ENCODE measurements at places on chromosomes 7 and 10.
A peak's percentile ranks its signal among the peaks of the same experiment; 100 is the strongest.

DNA sequence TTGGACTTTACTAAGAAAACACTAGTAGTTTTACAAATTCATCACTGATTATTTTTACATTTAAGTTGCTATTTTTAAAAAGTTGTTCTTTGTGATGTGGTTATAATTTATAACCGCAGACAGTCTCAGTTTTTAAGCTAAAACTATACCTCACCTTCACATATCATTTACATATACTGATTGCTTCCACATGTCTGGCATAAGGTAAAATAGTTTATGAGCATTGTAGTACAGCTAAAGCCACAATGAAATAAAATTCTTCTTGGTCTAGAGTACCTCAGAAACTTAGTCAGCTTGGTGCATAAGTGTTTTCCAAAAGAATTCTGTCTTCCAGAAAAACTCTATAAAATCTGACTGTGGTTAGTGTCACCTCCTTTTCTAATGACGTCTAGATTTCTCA lies 13.0 kb downstream of the SEMA3A start:
- no peak overlapping the region for H3K4me3 ChIP-seq
- H3K36me3 ChIP-seq, result no peaks in the 10 kb centered on the region
- DNase-seq, result no peak
- H3K4me1 ChIP-seq, result no peaks in the 10 kb centered on the region
- H3K27ac ChIP-seq, result no peak overlapping the region
- H3K27me3 ChIP-seq, result no peaks in the 10 kb centered on the region

GRCh38 chr7:101985057-101985902 lies 167.9 kb downstream of the CUX1 start:
- H3K27ac ChIP-seq, result peak overlapping the region; percentile 20
- no peak for DNase-seq
- peaks cover 12% of the 10 kb centered on the region for H3K36me3 ChIP-seq
- H3K4me1 ChIP-seq, result peaks cover 35% of the 10 kb centered on the region
- no peak overlapping the region for H3K4me3 ChIP-seq
- no peaks in the 10 kb centered on the region for H3K27me3 ChIP-seq

DNA sequence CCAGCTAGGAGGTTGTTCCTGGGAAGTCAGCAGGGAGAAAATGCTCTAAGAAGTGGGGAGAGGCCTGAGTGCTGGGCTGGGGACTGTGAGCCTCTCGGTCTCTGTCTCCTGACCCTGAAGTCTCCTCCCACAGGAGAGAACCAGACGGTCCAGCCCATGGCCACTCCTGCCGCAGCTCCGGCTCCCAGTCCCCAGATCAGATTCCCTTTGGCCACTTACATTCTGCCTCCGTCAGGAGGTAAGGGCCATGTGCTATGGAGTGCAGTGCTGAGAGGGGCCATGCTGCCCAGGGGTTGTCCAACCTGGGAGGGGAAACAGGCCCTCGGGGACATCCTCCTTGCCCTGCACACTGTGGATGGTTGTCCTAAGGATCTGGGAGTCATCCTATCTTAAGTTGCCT lies 21.3 kb upstream of the ZNF467 start:
- H3K27ac ChIP-seq, result no peak overlapping the region
- H3K4me1 ChIP-seq, result peaks cover 4% of the 10 kb centered on the region
- no peak for DNase-seq
- no peak overlapping the region for H3K4me3 ChIP-seq

DNA sequence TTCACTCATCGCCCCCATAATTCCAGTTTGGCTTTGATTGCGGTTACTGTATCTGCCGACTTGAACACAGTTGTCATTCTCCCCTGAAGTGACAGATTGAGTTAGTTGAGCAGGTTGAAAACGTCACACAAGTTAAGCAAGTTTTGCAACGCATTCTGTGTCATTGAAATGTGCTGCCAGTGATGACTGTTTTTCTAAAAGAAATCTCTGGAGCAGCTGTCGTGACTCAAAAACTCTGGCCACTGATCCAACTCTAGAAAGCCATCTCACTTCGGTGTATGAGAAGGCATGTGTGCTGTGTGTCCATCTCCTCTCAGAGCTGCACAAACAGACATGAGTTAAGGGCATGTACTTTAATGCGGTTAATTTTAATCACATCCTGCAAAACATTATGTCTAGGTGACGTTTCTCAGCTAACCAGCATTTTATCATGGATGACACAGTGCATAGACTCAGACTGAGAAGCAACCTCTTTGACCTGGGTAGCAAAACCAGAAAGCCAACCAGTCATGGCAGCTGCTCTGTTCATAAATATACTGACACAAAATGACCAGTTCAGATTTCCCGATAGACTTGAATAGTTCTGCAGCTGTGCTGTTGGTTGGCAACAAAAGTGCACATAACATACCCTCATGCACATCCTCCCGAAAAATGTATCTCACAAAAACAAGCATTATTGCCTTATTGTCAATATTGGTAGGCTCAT lies 69.3 kb downstream of the CSTF2T start:
- H3K27ac ChIP-seq, result no peak overlapping the region
- no peaks in the 10 kb centered on the region for H3K36me3 ChIP-seq
- no peaks in the 10 kb centered on the region for H3K4me1 ChIP-seq
- peaks cover 7% of the 10 kb centered on the region for H3K27me3 ChIP-seq

GRCh38 chr7:43590862-43591557 lies 8.1 kb downstream of the STK17A start:
- peaks cover 84% of the 10 kb centered on the region for H3K4me1 ChIP-seq
- no peak for DNase-seq
- H3K4me3 ChIP-seq, result peak overlapping the region; percentile 45
- H3K27ac ChIP-seq, result peak overlapping the region; percentile 95

GRCh38 chr10:98980353-98980752 lies 255.3 kb downstream of the HPSE2 start:
- no peaks in the 10 kb centered on the region for H3K27me3 ChIP-seq
- DNase-seq, result no peak
- H3K4me1 ChIP-seq, result no peaks in the 10 kb centered on the region
- H3K4me3 ChIP-seq, result no peak overlapping the region
- H3K27ac ChIP-seq, result no peak overlapping the region

DNA sequence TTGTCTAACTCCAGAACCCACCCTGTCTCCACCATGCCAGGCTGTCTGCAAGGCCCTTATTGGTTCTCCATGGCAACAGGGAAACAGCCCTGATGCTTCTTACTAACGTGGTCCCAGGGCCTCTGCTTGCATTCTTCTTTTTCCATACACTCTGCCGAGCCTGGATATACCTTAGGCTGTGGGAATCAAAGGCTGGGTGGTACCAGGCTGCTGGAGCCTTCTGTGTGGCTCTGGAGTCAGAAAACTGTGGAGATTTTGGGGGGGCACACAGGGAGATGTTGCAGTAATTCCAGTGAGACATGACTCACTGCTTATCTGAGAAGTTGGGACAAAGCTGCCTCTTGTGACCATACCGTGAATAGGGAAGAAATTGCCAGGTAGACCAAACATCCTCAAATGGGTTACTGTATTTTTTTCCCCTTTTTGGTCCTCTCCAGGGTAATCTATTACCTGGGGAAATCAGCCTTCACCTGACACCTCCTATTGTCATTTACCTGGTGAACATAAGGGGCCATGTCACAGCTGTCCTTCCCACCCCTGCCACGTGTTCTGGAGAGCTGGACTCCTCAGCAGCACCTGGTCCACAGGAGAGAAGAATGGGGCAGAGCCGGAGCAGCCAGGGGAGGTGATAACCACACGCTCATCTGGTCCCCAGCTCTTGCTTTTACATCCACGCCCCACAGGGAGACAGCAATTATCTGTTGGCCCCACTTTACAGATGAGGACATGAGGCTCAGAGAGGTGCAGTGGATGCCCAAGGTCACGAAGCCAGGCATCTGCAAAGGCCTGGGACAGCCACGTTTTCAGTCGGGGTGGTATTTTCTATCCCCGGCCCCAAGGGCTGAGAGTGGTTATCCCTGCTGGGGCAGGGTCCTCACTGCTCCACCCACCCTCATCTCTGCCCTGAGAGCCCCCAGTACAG lies 4.6 kb downstream of the CHST3 start:
- H3K27me3 ChIP-seq, result peaks cover 36% of the 10 kb centered on the region
- no peaks in the 10 kb centered on the region for H3K36me3 ChIP-seq
- H3K4me3 ChIP-seq, result no peak overlapping the region
- no peak overlapping the region for H3K27ac ChIP-seq
- DNase-seq, result no peak
- peaks cover 50% of the 10 kb centered on the region for H3K4me1 ChIP-seq

GRCh38 chr7:2488681-2489080 lies 12.5 kb upstream of the GRIFIN start:
- no peak for DNase-seq
- no peak overlapping the region for H3K27ac ChIP-seq
- no peaks in the 10 kb centered on the region for H3K4me1 ChIP-seq
- H3K4me3 ChIP-seq, result no peak overlapping the region
- no peaks in the 10 kb centered on the region for H3K36me3 ChIP-seq

- H3K4me3 ChIP-seq, result no peak overlapping the region
- H3K36me3 ChIP-seq, result no peaks in the 10 kb centered on the region
- no peak overlapping the region for H3K27ac ChIP-seq
- no peak for DNase-seq
- peaks cover 74% of the 10 kb centered on the region for H3K27me3 ChIP-seq
Observed at GRCh38 chr7:157675427-157675927, 338.7 kb downstream of the DNAJB6 start.

GRCh38 chr10:51112013-51112412 lies 37.7 kb downstream of the PRKG1 start:
- H3K4me3 ChIP-seq, result no peak overlapping the region
- no peak overlapping the region for H3K27ac ChIP-seq
- DNase-seq, result no peak
- no peaks in the 10 kb centered on the region for H3K27me3 ChIP-seq
- no peaks in the 10 kb centered on the region for H3K4me1 ChIP-seq
- no peaks in the 10 kb centered on the region for H3K36me3 ChIP-seq

- DNase-seq, result no peak
- H3K27ac ChIP-seq, result no peak overlapping the region
- no peak overlapping the region for H3K4me3 ChIP-seq
Observed at GRCh38 chr10:129078346-129078745, 388.7 kb upstream of the MGMT start.

- no peaks in the 10 kb centered on the region for H3K36me3 ChIP-seq
- peak overlapping the region; percentile 45 for H3K27ac ChIP-seq
- H3K4me3 ChIP-seq, result no peak overlapping the region
- H3K4me1 ChIP-seq, result peaks cover 21% of the 10 kb centered on the region
- DNase-seq, result no peak
Observed at GRCh38 chr10:12644380-12645144, 295.2 kb downstream of the CAMK1D start.

DNA sequence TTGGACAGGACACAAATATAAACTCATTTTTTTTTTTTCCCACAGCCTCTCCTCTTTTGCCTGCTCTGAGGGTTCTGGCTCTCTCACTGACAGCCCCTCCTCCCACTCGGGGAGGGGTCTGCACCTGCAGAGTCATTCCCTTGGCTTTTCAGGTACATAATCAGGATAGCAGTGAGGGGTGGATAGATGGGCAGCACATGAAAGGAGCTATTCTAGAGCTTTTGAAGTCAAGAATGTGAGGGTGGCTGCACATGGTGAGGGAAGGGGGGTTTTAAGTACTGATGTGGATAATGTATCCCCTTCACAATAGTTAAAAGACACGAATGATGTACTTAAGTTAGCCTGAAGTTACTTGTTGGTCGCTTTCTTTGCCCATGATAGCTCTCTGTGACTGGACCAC lies 76.2 kb downstream of the CFAP58 start:
- H3K27ac ChIP-seq, result no peak overlapping the region
- H3K36me3 ChIP-seq, result no peaks in the 10 kb centered on the region

DNA sequence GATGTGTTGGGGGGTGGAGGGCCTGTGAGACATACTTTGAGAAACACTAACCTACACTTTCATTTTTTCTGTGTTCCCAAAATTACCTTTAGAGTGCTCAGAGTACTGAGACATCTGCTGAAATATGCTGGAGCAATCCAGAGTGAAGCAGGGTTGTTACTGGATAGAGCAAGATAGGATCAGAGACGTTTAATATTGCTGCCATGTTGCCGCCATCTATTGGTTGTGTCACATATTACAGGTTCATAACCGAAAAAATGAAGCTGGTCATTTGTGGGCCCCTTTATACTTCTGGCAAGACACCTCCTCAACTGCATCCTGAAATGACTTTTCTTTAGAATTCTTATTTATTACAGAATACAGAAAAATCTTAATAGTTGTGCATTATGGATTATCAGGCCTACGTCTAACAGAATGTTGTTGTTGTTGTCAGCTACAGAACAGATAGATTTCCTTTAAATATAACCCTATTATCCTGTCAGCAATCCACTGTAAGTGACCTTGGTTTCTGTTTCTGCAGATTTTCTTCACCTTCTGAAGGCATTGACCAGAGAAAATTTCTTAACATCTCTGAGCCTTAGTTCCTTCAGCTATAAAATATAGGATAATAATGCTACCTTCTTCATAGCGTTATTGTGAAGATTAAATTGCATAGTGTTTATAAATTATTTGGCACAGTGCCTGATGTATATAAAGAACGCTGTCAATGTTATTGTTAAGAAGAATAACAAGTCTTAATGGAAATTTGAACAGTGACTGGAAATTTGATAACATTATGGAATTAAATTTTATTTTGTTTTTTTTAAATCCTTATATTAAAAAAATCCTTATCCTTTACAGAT lies 16.2 kb upstream of the DLD start:
- DNase-seq, result no peak
- H3K27me3 ChIP-seq, result no peaks in the 10 kb centered on the region
- H3K4me1 ChIP-seq, result peaks cover 39% of the 10 kb centered on the region
- no peak overlapping the region for H3K4me3 ChIP-seq
- H3K27ac ChIP-seq, result peak overlapping the region; percentile 54
- H3K36me3 ChIP-seq, result no peaks in the 10 kb centered on the region

DNA sequence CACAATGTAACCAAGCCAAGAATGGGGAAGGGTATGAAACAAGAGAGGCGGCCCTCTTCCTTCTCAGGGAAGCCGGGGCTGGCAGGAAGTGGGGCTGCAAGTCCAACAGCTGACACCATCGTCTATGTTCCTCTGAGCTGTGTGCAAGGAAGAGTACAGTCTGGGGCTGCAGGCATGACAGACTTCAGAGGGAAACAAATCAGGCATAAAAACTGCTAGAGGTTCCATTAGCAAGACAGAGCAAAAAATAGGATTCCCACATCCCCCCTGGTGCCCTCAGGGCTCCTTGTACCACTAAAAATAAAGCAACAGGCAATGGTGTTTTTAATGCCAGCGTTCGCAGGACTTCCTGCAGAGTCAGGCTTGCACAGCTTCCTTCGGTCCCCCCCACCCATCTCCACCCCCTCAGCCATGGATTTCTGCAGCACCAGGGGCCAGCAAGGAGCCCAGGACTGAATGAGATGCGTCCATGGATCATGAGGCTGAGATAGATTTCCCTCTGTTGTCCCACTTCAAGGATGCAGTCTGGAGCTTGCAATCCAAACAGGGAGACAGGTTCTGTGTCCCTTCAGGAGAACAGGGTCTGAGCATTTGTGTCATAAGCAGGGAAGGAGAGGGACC lies 34.6 kb downstream of the KCNMA1 start:
- H3K27me3 ChIP-seq, result peaks cover 6% of the 10 kb centered on the region
- H3K27ac ChIP-seq, result no peak overlapping the region
- H3K4me3 ChIP-seq, result no peak overlapping the region
- peaks cover 11% of the 10 kb centered on the region for H3K4me1 ChIP-seq

GRCh38 chr7:113230691-113231090 lies 112.3 kb upstream of the SMIM30 start:
- no peaks in the 10 kb centered on the region for H3K36me3 ChIP-seq
- H3K27me3 ChIP-seq, result no peaks in the 10 kb centered on the region
- H3K4me3 ChIP-seq, result no peak overlapping the region
- DNase-seq, result no peak

- H3K4me3 ChIP-seq, result no peak overlapping the region
- no peaks in the 10 kb centered on the region for H3K27me3 ChIP-seq
- no peak overlapping the region for H3K27ac ChIP-seq
- H3K36me3 ChIP-seq, result no peaks in the 10 kb centered on the region
- peaks cover 13% of the 10 kb centered on the region for H3K4me1 ChIP-seq
Observed at GRCh38 chr7:107773027-107773426, 29.1 kb downstream of the CBLL1 start.

GRCh38 chr7:154584352-154585252 lies 418.3 kb downstream of the PAXIP1 start:
- H3K27ac ChIP-seq, result no peak overlapping the region
- H3K4me3 ChIP-seq, result no peak overlapping the region
- H3K27me3 ChIP-seq, result no peaks in the 10 kb centered on the region
- no peak for DNase-seq

Data from activated T-cell treated with anti-CD3 and anti-CD28 coated beads, Interleukin-2, amount 50 U/mL, for 24 hours (primary cell).